Activated CD8-positive, alpha-beta memory T cell treated with anti-CD3 and anti-CD28 coated beads for 36 hours (primary cell): ENCODE measurements at places on chromosomes 7 and 10. TPM values are rescaled to one million over a fixed set of nuclear protein-coding genes. Genes with fewer than 3 reads are reported as not detected.

FAM25G gene
- total RNA-seq = not detected

TAS2R41 gene
- total RNA-seq = not detected

KAZALD1 gene
- 0.21 TPM for total RNA-seq

SKAP2 gene
- total RNA-seq = 14.0 TPM

KCNMA1 gene
- total RNA-seq = not detected

SGCE gene
- total RNA-seq = 1.1 TPM

MRC1 gene
- total RNA-seq = not detected

ADIRF gene
- not detected for total RNA-seq

RBP3 gene
- not detected for total RNA-seq

PANK1 gene
- 3.1 TPM for total RNA-seq

HSPA12A gene
- total RNA-seq = not detected

CTAGE8 gene
- not detected for total RNA-seq

SMO gene
- total RNA-seq = 0.25 TPM

CTNNA3 gene
- total RNA-seq = not detected

ARMC10 gene
- total RNA-seq = 53.9 TPM

ZNF775 gene
- 4.4 TPM for total RNA-seq

HOXA3 gene
- total RNA-seq = not detected

SP8 gene
- not detected for total RNA-seq

ZNF425 gene
- total RNA-seq = 1.4 TPM

H2BK1 gene
- total RNA-seq = not detected

VSTM4 gene
- 0.06 TPM for total RNA-seq

MINDY3 gene
- total RNA-seq = 22.9 TPM

SLC18A2 gene
- total RNA-seq = not detected

MOGAT3 gene
- not detected for total RNA-seq

RARRES2 gene
- total RNA-seq = not detected

COL28A1 gene
- not detected for total RNA-seq

BPGM gene
- total RNA-seq = 18.3 TPM

DCLRE1A gene
- 20.1 TPM for total RNA-seq

TMEM270 gene
- not detected for total RNA-seq

LAMB1 gene
- 0.04 TPM for total RNA-seq

MEPCE gene
- 69.9 TPM for total RNA-seq

MYH16 gene
- total RNA-seq = not detected

SEMA3E gene
- not detected for total RNA-seq

CDHR1 gene
- 1.8 TPM for total RNA-seq

TLX1 gene
- not detected for total RNA-seq

GTPBP10 gene
- 43.6 TPM for total RNA-seq

CACNA2D1 gene
- not detected for total RNA-seq

FBH1 gene
- total RNA-seq = 55.3 TPM

TAS2R5 gene
- total RNA-seq = 0.84 TPM

TMEM196 gene
- total RNA-seq = not detected

CHAT gene
- not detected for total RNA-seq
